Karpas-422 (cell line): ENCODE measurements at places on chromosomes 12 and 14. TPM values are rescaled to one million over a fixed set of nuclear protein-coding genes. Genes with fewer than 3 reads are reported as not detected.

The ALDH1L2 gene
- total RNA-seq: not detected in 2 replicates

The CKAP4 gene
- total RNA-seq: not detected in 2 replicates

The DHRS2 gene
- 2.1 and 19.0 TPM in 2 replicates for total RNA-seq

The LRP1-AS gene
- total RNA-seq: not detected in 2 replicates

The NDUFA9 gene
- 72.2 and 83.9 TPM in 2 replicates for total RNA-seq

The TAMALIN gene
- 0.47 TPM in 1 of 2 replicates, not detected in the other for total RNA-seq

The WNT1 gene
- total RNA-seq: not detected in 2 replicates

The BLTP3B gene
- total RNA-seq: 14.1 and 17.3 TPM in 2 replicates

The PKP2 gene
- not detected in 2 replicates for total RNA-seq

The AMN gene
- 7.7 and 16.7 TPM in 2 replicates for total RNA-seq

The SPIC gene
- not detected in 2 replicates for total RNA-seq

DNA sequence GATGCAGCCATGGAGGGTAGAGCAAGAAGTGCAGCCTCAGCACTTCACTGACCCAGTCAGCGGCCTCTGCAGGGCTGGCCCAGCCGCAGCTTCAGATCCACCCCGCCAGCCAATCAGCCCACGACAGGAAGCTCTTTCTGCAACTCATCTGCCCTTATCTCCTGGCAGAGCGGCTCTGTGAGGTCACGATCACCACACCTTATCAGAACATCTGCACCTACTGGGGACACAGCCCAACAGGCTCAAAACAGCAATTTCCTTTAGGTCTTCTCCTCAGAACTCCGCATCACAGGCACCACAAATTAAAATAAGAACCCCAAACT lies 287.3 kb downstream of the BCL11B start:
- no peak for DNase-seq

- no peak for DNase-seq
These were observed 22.0 kb downstream of the PRPF40B start for GRCh38 chr12:49645146-49646039.

- no peak for DNase-seq
These were observed 50.0 kb downstream of the SOCS2 start for GRCh38 chr12:93622485-93622884.

DNA sequence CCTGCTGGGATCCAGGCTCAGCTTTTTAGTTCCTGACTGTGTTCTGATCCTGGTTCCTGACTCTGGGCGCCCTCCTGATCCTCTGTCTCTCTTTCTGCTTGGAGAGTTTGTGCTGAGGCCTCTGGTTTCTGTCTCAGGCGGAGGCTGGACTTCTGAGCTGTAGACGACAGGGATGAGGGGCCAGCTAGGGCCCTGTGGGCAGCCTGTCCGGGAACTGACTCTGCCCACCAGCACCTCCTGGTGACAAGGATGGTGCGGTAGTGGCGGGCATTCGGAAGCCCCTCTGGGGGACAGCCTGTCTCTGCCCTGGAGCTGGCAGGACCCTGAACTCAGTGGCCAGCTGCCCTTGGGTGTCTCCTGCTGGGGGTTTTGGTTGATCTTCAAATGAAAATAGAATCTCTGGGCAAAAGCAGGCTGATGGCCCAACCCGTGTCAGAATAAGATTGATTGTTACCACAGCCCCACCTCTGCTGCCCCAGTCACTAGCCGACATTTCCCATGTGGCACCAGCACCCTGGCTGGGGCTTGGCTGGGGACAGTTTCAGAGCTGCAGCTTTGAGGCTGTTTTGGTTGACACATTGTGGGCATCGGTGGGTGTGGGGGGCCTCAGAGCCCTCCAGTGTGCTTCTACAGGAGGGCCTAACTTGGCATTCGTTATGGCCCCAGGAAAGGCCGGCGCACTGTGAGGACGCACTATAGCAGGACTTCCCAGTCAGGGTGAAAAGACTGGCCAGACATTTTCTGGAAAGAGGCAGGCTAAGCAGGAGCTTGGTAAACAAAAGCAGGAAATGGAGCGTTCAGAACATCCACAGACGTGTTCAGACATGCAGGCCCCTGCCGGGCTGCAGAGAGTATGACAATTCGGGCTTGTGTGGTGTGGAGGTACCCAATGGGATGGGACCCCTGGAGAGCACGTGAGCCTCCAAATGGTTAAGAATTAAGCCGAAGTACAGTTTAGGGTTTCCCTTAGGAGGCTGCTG lies 16.2 kb downstream of the KRT80 start:
- DNase-seq: peak; percentile 48

DNA sequence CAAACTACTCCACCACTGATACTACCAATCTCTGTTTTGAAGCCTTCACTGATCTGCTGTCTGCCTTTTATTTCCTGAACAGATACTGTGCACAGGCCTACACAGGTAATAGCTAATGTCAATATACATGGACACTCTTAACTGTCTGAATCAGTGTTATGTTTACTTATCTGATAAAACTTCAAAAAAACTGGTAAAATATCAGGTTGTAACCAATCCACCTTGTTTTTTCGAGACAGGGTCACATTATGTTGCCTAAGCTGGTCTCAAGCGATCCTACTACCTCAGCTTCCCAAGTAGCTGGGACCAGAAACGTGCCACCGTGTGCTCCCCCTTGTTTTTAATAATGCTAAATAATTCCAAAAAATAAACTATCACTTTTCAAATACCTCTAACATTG lies 43.5 kb downstream of the HECTD1 start:
- DNase-seq: no peak

- DNase-seq: no peak
These were observed 343 bp upstream of the NOVA1 start for GRCh38 chr14:26598081-26598671.

DNA sequence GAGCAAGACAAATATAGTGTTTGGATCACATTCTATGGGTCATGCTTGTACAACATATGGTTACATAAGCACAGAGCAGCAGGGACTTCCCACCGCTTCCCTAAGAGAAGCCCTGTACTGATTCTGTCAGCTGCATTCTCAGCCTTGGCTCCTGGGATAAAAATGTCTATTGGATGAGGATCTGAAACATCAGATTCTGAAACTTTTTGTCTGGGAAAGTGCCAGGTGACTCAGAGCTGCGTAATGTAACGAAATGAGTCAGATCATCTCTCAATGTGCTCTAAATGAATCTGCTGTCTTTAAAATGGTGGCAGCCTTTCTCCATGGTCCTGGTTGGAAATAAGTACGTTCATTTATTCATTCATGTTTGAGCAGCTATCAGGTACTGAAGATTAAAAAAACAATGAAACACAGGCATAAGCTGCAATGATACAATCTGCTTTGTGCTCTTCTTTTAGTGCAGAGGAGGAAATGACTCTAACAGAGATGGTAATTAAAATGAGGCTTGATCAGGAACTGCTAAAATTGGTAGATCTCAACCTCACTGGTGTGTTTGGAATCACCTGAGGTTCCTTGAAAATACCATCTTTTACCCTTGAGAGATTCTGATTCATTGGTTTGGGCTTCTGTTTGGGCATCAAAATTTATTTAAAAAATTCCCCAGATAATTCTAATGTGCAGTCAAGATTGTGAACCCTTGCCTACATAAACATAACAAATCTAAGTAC lies 99.1 kb upstream of the NAP1L1 start:
- DNase-seq: no peak

- no peak for DNase-seq
These were observed 58.2 kb upstream of the STON2 start for GRCh38 chr14:81458352-81458751.

GRCh38 chr14:34693228-34693939 lies 21.0 kb downstream of the CFL2 start:
- peak; percentile 61 for DNase-seq

GRCh38 chr12:132798836-132799235 lies 29.8 kb downstream of the GOLGA3 start:
- DNase-seq: no peak

DNA sequence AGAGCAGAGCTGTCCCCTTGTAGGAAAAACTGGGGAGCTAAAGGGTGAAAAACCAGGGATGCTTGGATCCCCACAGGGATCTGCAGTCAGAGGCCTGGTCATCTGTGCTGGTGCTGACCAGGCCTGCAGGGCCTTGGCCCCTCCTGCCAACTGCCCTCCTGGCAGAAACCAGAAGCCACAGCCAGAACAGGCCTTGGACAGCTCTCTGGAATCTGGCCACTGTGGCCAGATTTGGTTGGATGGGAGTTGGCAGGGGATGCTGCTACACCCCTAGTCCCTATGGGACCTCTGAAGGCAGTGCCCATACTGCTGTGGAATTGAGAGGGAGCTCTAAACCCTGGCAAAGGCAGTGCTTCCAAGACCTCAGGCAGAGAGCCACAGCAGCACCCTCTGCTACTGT lies 9.2 kb upstream of the GPX2 start:
- no peak for DNase-seq

DNA sequence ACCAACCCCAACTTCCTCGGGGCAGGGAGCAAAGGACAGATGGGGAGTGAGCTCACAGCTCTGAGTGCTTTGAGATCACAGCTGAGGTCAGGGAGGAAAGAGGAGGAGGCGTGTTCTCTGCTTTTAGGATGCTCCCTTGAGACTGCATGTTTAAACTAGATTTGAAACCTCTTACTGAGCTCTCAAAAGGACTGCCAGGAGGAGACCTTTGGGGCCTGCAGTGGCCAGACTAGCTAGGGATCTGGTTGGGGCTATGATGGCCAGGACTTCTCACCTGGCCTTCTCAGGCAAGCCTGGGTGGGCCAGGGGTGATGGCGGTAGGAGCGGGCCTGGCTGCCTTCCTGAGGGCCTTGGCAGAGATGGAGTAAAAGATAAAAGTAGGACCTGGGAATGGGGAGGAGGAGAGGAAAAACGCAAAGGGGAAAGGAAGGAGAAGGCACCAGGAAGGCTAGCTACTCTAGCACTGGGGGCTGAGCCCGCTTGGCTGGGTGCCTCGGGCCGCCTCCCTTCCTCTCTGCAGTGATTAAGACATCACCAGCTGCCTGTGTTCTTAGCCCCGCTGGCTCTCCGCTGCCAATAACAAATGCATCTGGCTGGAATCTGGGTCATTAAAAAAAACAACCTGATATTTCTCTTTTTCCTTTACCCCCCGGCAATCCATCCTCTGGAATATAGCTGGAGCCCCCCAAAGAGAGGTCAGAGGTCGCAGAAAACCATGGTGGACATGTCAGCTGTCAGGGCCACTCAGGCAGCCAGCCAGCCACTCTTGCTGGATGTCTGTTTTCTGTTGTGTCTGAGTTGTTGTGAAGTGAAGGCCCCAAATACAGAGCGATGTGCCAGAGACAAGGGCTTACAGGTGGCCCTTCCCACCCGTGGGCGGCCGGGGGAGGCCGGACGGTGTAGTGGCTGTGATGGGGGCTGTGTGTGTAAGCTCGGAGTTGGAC lies 141.3 kb downstream of the TSPAN9 start:
- DNase-seq: no peak

- no peak for DNase-seq
These were observed 475.7 kb downstream of the PRKD1 start for GRCh38 chr14:29451941-29452340.

GRCh38 chr12:108080363-108080762 lies 48.7 kb upstream of the WSCD2 start:
- no peak for DNase-seq

- DNase-seq: no peak
These were observed 40.9 kb downstream of the SGPP1 start for GRCh38 chr14:63686926-63687325.

DNA sequence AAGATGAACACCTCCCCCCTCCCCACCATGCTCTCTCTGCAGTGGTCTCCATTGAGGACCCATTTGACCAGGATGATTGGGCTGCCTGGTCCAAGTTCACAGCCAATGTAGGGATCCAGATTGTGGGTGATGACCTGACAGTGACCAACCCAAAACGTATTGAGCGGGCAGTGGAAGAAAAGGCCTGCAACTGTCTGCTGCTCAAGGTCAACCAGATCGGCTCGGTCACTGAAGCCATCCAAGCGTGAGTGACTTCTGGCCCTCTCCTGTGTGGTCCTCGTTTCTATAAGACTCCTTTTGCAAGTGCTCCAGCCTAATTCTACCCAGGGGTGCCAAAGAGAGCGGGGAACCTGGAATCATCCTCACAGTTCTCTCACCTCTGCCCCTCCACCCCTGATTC lies 6.2 kb upstream of the ATN1 start:
- no peak for DNase-seq

DNA sequence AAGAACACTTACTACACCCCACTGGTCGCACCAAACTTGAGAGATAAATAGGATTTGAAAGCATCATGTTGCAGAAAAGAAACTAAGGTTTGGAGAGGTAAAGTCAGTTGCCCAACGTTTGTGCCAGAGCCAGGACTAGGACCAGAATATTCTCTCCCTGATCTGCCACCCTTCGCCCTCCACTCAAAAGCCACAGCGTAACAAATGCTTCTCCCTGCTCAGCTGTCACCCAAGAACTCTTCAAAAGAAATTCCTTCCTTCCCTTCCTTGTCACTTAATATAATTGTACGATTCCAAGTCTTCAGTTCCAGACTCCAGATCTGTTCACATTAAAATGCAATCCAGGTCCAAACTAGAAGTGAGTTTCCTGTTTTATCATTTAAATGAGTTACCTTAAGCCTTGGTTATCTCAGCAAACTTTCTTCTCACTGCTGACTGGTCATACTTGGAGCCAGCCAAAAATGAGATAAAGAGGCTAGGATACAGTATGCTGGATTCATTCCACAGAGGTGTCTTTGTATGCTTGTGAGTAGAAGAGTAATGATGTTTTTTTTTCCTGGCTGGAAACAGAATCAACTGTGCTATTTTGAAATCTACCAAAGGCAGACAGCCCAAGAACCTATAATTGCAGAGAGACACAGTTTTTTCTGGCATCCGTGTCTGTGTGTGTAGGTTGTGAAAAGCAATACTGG lies 12.8 kb upstream of the PPFIBP1 start:
- no peak for DNase-seq

DNA sequence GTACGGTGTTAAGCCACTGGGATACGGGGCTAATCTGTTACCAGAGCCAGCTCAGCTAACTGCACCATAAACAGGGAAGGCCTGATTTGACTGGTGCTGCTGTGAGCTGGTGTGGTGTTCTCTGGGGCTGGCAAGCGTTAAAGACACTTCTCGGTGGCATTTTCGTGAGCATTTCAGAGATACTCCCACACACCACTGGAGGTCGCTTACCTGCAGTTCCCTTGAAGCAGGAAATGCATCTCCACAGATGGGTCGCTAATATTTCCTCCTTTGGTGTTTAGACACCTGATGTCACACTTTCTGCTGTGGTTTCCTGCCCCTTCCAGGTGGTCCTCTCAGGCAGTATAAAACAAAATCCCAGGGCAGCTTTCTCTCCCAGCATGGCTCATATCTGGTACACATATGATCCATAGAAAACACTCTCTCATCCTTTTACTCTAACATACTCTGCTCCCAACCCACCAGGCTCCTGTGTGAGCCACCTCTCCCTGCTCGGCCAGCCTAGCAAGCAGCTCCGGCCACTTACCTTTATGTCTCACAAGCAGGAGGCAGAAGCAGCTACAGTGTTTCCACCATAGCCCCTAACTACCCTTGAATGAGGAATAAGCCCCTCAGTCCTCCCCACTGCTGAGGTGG lies 129.9 kb upstream of the GRIN2B start:
- DNase-seq: peak; percentile 94

GRCh38 chr12:44626883-44627282 lies 249.2 kb downstream of the NELL2 start:
- no peak for DNase-seq

DNA sequence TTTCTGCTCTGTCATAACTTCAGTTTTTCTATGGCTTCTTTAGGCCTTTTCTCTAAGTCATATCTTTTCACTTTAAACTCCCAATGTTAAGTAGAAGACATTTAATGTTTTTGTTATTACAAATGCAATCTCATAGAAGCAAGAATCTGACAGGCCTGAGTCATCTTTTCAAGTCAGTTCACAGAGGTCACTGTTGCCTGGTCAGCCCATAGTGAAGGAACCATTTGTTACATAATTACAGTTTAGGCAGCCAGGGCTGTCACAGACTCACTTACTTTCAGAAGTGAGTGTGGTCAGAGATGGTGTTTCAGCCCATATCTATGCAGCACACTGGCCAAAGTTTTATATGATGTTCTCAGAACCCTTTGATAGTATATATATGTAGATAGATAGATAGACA lies 46.5 kb downstream of the CCER1 start:
- no peak for DNase-seq

GRCh38 chr12:181921-182320 lies 32.0 kb downstream of the SLC6A12 start:
- no peak for DNase-seq
